ENCODE measurements at places on chromosomes 2 and 18.

GRCh38 chr2:17160594-17160993 lies 357.6 kb downstream of the RAD51AP2 start:
- DNase-seq = no peak

DNA sequence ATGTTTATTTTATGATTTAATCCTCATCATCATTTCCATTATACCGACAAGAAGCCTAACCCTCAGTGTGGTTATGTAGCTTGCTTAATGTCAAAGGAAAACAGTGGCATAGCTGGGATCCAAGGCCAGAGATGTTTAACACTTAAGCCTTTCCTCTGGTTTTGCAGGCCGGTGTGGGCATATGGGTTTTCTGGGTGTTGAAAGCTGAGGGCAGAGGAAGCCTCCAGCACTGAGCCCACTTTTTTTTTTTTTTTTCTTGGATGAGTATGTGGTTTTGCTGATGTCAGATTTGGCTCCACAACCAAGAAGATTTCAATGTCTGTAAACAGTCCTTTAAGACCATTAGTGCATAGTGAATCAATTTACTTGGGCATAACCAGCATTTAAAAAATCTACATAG lies 41.3 kb downstream of the LHCGR start:
- no peak for DNase-seq

DNA sequence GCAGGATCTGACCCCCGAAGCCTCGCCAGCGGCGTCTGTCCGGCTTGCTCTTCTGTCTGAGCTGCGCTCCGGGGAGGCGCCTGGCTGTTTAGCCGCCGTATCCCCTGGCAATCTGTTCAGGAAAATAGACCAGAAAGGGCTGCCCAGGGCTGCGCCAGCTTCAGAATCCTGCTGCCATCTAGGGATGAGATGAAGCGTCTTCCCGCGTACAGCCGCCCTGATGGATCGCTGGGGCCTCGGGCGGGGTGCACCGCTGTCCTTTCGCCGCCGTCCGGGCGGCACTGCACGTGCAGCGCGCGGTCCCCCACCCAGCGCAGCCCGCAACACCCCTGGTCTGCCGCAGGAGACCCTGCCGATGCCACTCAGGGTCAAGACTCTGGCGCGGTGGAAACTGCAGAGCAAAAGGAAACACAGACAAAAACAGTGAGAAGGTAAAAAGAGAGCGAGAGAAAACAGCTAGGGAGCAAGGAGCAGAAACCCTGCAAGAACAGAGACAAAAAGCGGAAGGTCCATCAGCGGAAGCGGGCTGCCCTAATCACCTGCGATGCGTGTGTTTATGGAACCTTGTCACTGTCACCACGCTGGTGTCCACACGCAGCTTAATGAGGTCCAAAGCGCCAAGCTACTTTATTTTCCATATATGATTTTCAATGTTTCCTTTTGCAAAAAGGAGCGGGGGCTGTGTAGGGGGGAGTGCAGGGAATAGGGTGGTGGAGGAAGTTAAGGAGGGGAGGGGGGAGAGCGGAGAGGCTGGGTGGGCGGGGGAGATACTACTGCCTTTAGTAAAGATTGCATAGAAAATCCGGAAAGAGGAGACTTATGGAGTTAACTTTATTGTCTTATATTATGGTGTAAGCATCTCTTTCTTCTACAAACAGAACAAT lies 2113.3 kb upstream of the PIK3C3 start:
- DNase-seq = no peak

DNA sequence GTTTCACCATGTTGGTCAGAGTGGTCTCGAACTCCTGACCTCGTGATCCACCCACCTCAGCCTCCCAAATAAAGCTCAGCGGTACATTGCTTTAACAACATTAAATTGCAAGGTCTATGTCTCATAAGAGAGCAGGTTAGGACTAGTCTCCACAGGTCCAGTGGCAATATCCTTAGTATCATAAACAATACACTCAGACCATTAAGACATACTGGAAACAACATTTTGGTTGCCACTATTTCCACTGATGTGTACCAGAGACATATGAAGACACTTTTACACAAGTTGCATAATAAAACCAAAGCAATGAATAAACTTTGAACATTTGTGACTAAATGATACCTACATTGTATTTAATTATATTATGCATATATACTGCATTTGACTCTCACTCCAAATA lies 1130.0 kb downstream of the TSN start:
- no peak for DNase-seq

GRCh38 chr2:238459081-238459629 lies 32.4 kb downstream of the ASB1 start:
- DNase-seq = no peak

- DNase-seq = no peak
These were observed 101.3 kb upstream of the ARHGAP28 start for GRCh38 chr18:6628187-6628586.

GRCh38 chr2:191329841-191330240 lies 84.6 kb downstream of the MYO1B start:
- DNase-seq = no peak

DNA sequence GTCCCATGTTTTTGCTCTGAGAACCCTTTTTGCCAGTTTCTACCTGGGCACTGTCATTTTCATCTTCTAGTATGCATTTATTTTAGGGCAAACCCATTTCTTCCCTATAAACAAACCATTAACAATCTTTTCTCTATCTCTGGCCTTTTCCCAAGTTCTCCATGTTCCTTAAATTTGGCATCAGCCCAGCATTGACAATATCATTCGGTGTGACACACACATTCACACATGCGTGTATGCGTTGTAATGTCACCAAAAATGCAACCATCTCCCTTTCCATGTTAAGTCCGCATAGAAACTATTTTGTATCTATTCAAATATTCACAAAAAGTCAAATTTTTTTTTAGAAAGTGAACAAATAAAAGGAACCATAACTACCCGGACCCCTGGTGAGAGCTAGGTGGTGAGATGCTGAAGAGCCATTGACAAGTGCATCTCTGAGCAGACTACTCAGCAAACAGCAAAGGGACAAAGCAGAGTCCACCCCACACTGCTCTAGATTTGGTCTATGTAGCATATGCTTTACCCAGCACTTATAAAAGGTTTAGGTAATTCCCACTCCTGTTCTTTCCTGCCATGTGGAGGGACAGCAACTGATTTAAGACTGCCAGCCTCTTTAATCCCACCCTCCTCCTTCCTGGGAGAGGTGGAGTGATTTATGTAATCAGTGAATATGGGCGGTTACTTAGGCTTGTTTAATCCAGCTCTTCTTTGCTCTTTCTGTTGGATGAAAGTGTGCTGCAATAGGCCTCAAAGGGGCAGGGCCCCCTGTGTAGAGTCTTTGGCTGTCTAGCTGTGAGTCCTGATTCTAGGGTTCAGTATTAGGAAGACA lies 124.1 kb downstream of the METTL8 start:
- no peak for DNase-seq

DNA sequence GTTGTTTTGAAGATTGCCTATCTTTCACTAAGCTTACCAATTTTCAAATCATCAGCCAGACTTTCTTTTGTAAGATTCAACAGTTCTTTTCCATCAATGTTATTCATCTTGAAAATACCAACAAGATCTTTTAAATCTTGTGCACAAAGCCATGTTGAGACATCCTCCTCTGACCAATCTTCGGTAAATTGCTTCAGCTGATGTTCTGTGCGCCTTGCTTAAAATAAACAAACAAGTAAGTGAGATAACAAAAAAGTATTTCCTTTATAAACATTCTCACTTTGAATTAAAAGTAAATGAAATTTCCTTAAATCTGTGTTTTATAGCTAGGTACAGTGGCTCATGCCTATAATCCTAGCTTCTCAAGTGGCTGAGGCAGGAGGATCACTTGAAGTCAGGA lies 30.3 kb downstream of the WDSUB1 start:
- no peak for DNase-seq

DNA sequence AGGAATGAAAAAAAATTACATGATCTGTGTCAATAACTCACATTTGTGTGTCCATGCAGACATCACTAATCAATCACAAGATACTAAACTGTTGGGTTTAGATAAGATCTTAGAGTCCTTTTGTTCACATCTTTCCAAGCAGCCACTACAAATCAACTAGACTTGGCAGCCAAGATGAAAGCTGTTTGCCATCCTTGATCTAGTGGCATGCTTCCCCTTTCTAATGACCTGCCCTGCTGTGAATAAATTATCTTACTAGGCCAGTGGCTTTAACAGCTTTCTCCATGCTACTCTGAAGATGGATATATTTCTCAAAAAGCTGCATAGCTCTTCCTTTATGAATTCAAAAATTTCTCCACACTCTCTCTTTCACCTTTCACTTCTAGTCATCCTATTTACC lies 1338.0 kb upstream of the ACVR2A start:
- no peak for DNase-seq

DNA sequence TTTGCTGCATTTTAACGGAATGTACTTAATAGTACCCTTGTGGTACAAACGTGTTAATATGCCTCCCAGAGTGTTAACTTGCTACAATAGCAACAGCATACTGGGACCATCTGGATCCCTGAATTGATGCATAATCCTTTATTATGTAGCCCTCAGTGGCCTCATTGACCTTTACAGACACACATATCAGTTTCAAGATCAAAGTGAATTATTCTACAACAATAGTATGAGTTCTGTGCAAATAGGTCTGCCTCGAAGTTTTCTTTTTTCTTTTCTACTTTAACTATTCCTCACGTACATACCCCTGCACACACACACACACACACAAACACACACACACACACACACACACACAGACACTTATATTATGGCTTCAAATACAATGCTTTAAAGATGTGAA lies 1622.1 kb downstream of the LRP1B start:
- DNase-seq = no peak

DNA sequence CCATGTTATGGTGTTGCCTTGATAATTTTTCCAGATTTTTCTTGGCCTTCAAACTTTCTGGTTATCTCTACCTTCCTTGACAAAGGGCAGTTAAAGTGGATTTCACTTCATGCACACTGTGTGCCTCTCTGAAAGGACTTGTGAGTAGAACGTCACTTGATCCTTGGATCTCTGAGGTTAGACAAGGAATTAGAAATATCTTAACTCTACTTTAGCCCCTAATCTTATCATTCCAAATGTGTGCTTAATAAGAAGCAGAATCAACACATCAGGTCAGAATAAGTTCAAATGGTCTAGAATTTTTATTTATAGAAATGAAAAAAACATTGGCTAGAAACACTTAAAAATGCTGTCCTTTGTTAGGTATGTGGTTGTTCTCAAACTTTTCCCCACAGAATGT lies 205.7 kb downstream of the TPGS2 start:
- DNase-seq = no peak

DNA sequence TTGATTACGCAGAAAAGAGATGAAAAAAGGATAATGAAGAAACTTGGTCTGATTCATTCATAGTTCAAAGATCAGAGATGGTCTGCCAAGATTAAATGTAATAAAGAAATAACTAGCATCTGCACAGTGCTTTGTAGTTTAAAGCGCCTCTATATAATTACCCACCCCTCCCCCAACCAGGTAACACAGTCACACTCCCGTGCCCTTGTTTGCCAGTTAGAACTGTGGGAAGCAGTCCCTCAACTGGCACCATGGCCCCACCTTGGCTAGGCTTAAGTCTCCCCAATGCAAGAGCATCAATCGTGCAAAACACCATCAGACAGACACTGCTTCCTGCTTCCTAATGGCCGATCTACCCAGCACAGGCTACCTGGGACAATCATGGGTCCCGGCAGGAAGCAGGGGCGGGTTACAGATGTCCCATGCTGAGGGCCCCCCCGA lies 11.6 kb downstream of the ADCY3 start:
- no peak for DNase-seq

DNA sequence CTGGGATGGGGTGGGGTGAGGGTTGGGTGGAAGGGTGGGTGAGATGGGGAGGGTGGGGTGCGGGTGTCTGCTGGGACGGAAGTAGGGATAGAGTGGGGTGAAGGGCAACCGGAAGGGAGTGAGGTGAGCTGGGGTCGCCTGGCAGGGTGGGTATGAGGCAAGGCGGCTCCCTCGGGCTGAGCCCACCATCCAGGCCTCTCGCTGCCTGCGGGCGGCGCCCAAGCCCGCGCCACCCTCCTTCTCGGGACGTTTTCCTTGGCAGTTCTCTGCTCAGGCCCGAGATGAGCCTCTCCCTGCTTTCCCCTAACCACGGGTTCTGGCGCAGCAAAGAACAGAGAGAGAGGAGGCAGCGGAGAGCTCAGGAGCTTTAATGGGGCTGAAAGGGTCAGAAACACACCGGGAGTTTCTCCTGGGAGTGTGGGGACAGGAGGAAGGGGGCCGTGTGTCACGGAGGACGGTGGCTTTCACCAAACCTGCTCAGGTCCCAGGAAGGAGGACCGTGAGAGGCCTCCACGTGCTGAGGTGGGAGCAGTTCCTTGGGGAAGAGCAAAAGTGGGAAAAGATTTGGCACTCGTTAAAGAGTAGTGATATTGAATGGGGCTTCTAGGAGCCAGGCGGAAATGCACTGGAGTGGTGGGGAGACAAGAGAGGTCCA lies 4.1 kb downstream of the FEV start:
- no peak for DNase-seq

GRCh38 chr2:110097506-110098220 lies 18.0 kb downstream of the MALL start:
- DNase-seq = no peak

- no peak for DNase-seq
These were observed 135.4 kb downstream of the PRKCE start for GRCh38 chr2:45786836-45787357.

DNA sequence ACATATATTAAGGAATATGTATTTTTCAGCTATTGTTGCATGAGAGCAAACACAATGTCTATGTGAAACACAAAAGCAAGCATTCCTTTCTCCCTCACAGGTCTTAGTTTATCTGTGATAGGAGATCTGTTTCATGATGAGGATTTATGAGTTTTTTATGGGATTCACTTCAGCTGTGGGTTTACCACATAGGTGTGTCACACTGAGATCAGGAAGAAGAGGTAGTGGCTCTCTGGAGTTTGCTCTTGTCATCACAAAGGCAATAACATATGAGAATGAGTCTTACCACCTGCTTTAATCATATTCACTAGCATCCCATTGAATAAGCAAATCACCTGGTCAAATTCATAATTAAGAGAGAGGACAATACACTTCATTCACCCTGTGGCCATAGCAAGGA lies 960.3 kb upstream of the SLC39A10 start:
- no peak for DNase-seq
